ENCODE measurements at places on chromosomes 12 and 14.
A peak's percentile ranks its signal among the peaks of the same experiment; 100 is the strongest.

DNA sequence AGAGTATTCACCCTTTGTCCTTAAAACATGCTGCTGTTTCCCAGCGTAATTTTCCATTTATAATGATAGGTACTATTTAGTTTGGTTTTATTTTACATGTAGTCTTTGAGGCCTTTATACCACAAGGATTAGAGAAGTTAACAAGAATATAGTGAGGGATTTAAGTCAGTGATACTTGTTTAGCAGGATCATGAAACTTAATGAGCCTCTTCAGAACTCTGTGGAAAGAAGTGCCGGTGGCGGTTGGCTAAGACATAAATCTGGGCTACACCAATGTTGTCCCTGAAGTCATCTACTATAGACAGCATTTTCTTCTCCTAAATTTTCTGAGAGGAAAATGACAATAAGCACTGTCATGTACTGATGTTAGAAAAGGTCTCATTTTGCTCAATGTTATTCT is 1226.0 kb upstream of the SEL1L start:
- no peak for DNase-seq

DNA sequence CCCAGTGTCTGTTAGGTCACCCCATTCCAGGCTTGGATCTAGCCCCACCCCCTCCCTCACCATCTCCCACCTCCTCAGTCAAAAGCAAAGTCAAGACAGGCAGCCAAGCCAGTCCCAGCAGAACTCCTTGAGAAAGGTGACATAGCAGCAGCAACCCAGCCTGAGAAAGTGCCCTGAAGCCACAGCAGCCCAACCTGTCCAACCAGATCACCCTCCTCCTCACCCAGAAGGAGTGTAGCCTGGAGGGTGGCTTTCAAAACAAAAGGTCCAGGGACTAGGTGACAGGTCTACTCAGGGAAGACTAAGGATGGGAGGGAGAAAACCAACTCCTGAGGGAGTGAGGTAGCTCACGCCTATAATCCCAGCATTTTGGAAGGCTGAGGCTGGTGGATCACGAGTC is 5.2 kb downstream of the RAB15 start:
- no peak for DNase-seq

DNA sequence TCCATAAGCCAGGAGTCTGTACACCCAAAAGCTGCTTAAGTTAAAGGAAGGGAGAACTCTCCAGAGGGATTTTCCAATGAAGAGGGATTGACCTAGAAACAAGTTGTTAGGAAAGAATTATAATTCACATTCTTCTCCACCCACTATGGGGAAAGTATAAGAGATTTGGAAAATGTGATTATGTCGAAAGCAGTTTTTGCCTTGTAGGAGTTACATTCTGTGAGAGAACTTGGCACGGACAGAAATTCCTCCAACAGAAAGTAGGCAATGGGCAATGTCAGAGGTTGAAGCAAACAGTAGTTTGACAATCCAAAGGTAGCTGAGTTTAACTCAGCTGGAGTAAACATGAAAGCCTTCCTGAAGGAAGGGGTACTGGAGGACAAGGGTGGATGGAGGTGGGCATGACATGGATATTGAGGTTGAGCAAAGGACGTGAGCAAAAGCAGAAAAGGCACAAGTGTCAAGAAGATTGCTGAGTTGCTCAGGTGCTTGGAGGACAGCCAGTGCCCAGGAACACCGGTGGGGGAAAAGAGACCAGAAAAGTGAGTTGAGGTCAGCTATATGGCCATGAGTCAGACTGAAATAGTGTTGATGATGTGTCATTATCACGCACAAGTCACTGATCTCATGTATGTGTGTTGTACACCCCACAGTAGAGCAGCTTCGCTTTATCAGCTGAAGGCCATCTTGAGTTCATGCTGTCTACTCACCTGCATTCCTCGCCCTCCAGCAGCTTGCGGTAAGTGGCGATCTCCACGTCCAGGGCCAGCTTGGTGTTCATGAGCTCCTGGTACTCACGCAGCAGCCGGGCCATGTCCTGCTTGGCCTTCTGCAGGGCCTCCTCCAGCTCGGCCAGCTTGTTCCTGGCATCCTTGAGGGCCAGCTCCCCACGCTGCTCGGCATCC is 4.0 kb downstream of the KRT5 start:
- no peak for DNase-seq

DNA sequence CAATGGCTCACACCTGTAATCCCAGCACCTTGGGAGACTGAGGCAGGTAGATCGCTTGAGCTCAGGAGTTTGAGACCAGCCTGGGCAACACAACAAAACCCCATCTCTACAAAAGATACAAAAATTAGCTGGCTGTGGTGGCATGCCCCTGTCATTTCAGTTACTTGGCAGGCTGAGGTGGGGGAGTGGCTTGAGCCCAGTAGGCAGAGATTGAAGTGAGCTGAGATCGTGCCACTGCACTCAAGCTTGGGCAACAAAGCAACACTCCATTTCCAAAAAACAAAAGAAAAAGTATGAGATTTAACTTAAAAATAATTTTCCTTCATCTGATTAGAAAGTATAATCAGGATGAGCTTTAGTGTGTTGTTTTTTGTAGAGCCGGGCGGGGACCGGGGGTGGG is 47.9 kb upstream of the BCAT1 start:
- DNase-seq, result no peak

DNA sequence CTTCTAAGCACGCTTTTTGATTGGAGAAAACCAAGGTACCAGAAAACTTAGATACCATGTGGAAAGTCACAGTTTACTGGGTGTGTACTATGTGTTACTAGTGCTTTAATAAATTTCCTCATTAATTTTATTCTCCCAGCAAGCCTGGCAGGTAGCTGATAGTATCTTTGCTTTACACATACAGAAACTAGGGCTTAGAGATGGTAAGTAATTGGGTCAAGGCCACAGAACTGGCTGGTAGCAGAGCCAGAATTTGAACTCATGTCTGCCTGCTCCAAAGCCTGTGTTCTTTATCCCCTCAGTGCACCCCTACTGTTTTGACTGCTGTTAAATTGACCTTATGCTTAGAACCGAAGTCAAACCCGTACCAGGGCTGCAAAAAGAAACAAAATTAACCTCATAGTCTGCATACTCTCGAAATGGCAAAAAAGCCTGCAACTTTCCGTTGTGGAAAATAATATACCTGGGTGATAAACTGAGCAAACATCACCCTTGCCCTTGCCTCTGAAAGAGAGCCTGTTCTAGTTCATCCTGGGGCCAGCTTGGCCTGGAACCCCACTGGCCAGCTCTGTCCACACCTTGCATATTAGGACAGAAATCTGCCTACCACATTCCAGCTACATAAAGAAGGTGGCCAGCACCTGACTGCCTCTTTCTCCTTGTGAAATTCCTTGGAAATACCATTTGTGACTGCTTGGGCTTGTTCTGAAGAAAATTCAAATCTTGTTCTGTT is 118.9 kb downstream of the ETV6 start:
- no peak for DNase-seq

GRCh38 chr14:102982852-102983470 is 60.5 kb downstream of the AMN start:
- no peak for DNase-seq

DNA sequence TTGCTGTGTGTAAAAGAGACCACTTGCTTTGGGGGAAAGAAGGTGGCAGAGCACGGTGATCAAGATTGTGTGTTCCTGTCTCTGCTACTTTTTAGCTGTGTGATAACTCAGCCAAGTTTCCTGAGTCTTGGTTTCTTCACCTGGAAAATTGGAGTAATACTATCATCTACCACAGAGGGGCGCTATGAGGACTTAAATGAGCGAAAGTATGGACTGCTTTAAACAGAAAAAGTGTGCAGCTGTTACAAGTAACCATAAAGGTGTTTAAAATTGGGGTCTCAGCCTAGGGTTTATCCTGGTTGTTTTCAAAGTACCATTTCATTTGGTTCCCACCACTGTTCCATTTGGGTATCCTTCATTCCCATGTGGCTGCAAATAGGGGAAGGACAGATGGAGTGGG is 65.9 kb upstream of the WSCD2 start:
- DNase-seq, result peak; percentile 35

DNA sequence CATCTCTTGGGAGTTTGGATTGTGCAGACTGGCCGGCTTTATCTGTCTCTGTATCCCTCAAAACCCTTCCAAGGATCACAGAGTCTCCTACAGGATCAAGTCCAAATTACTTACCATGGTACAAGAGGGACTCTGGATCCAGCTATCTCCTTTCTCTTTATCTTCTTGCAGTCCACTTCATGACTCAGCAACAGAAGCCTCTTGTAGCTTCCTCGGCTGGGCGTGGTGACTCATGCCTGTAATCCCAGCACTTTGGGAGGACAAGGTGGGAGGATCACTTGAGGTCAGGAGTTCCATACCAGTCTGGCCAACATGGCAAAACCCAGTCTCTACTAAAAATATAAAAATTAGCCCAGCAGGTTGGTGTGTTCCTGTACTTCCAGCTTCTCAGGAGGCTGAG is 189.7 kb downstream of the BCAT1 start:
- DNase-seq, result no peak

DNA sequence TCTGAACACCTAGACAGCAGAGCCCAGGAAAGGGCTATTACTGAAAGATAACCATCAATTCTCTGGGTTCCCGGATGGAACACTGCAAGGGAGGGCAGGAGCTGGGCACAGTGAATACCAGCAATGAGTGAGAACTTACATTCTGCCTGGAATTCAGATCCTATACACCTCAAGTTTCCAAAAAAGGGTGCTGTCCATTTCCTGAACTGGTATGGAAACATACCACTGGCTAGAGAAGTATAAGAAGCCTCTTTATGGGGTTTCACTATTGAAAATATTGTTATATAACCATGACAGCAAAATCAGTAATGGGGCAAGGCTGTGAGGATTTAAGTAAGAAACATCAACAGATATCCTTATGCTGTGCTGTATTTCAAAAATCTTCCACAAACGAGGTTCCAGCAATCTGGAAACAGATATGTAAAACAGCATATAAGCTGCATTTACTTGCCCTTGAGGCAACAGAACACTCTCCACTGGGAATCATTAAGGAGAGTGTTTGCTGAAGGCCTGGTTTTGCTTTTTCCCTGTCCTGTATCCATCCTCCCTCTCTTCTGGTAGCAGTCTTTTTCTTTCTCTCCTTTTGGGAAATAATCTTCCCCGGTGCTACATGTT is 53.3 kb upstream of the GTF2A1 start:
- DNase-seq, result no peak
